Activated CD4-positive, alpha-beta T cell treated with anti-CD3 and anti-CD28 coated beads, Interleukin-2, amount 50 U/mL, for 24 hours (primary cell): ENCODE measurements at places on chromosomes 12 and 14.
A peak's percentile ranks its signal among the peaks of the same experiment; 100 is the strongest.

DNA sequence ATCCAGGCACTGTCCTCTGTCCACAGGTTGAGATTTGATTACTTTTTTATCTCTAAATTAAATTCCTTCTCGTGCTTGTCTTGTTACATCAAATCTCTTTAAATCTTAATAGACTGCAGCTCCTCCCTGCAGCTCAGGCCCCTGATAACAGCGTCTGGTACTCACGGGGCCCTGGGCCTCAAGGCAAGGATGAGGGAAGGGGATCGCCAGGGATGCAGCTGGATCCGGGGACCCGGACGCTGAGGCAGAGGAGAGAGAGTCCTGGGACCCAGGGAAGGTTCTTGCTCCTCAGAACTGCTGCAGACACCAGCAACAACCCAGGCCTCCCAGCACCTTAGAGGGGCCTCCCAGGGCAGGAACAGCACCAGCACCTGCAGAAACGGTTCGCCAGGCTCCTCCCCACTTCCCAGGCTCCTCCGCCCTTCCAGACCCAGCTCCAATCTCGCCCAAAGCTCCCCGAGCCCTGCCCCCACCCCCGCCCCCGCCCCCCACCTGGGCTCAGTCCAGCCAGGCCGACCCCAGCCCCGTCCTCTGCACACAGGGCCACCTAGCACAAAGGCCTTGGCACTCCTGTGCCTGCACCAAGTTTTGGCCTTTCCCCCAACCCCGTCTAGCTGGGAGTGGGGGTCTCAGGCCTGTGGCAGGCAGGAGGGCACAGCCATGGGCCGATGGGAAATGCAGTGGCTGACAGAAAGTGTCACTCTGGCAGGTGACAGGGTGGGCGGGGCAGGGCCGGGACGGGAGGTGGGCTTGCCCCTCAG is 60.3 kb upstream of the GALNT9 start:
- DNase-seq = no peak

GRCh38 chr14:95265106-95266094 is 54.3 kb downstream of the CLMN start:
- DNase-seq = peak; percentile 54

GRCh38 chr12:107544937-107545336 is 140.7 kb upstream of the PWP1 start:
- DNase-seq = no peak

- no peak for DNase-seq
Observed at GRCh38 chr12:229441-230191, 15.7 kb upstream of the SLC6A12 start.

DNA sequence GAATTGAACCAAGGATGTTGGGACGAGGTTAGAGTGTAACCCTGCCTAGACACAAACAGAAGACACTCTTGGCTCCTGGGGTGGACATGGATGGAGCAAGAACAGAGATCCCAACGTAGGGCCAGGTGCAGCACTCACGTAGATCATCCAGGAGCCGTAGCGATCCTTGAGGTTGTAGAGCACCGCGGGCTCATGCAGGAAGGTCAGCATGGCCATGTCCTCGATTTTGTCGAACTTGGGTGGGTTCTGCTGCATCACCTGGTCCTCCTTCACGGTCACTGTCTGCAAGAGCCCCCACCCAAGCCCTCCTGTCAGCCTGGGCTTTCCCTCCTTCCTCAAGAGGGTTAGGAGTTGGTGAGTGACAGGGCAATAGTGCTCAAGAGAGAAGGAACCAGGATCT is 2.5 kb downstream of the MYH7 start:
- DNase-seq = no peak

DNA sequence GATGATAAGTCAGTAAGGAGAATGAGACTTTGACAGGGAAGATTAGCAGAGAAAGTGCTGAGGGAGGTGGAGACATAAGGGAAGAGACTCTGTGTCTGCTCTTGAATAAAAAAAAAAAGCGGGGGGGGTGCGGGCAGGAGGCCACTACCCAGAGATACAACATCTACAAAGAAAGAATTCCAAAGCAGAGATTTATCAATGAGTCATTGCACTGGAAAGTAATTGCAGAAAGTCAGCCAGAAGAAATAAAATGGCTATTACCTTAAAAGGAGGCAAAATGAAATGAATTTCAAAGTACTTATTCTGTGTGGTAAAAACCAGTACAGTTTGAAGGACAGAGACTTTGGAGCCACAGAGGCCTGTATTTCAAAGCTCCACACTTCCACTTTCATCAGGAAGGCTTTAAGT is 267.1 kb upstream of the PRKD1 start:
- no peak for DNase-seq

- no peak for DNase-seq
Observed at GRCh38 chr12:132185705-132186104, 41.4 kb downstream of the NOC4L start.

GRCh38 chr12:107485731-107486130 is 199.9 kb upstream of the PWP1 start:
- no peak for DNase-seq

DNA sequence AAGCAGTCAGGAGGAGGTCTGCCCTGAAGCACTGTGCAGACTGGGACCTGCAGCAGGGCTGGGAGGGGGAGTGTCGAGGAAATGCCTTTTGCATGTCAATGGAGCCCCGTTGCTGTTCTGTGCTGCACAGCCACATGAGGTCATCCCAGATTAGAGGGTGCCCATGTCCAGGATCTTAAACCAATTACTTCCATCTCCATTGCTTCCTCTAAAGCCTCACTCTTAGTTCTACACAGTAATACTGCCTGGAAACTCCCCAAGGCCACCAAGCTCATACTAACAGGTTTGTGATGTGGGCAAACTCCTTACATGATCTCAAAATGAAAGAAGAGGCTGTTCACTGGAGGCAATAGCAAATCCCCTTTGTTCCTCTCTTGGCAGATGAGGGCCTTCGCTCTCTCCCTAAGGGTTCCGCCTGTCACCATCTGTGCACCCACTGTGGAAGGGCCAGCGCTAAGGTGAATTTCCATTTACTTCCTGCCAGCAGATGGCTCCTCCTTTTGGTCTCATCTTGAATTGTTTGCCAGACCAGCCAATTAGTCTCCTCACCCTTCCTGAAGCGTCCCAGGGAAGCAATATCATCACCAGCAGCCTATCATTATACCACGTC is 35.4 kb upstream of the LTA4H start:
- DNase-seq = no peak

DNA sequence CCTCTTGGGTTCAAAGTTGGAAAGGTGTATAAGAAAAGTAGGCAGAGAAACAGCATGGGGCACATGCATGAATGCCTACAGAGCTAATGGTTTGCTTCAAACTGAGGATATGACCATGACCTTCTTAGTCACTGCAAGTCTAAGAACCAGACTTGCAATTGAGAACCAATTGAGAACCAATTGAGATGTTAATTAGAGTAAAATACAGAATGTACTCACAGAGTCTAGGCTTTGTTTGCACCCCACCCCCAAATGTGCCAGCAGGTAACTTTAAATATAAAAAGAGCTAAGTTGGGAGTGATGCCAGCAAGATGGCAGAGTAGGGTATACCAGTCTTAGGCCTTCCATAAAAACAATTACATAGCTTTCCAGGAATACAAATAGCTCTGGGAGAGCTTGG is 227.3 kb upstream of the ALG10 start:
- DNase-seq = no peak

- peak; percentile 93 for DNase-seq
Observed at GRCh38 chr12:56468216-56469006, at the start of gene SPRYD4. TSS of gene SPRYD4 (plus strand) at chr12:56468578. CDS start at chr12:56468592, 14 bp downstream.

DNA sequence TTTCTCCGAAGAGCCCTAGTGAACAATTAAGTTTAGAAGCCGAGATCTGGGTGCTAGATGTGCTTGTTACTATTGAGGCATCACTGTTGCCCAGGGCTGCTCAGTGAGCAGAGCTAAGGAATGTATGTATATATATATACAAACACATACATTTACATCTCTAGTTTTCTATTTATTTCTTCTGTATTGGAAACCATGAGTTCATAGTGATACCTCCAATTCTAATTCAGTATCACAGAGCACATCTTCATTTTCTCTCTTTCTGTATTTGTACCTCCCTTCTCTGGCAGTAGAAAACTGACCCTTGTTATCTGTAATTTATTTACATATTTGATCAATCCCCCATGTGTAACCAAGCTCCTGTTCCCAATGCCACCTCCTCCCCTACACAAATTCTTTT is 40.7 kb upstream of the FUT8 start:
- DNase-seq = no peak

DNA sequence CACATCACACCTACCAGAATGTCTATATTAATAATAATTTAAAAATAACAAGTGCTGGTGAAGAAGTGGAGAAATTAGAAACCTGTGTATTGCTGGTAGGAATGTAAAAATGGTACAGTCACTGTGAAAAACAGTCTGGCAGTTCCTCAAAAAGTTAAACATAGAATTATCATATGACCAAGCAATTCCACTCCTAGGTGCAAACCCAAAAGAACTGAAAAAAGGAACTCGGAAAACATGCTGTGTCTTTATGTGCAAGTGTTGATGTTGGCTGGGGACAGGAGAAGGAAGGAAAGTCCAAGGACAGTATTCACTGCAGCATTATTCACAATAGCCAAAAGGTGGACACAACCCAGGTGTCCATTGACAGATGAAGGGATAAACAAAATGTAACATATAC is 146.5 kb downstream of the TTC7B start:
- DNase-seq = no peak

DNA sequence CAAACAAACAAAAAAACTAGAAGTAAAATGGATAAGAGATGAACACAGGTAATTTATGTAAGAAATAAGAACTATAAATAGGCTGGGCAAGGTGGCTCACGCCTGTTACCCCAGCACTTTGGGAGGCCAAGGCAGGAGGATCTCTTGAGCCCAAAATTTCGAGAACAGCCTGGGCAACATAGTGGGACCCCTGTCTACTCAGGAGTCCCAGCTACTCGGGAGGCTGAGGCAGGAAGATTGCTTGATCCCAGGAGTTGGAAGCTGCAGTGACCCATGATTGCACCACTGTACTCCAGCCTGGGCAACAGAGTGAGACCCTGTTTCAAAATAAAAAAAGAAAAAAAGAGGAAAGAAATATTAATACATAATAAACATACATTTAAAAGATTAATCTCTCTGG is 22.7 kb upstream of the ABCD4 start:
- DNase-seq = no peak
